ENCODE measurements at places on chromosomes 12 and 14.

DNA sequence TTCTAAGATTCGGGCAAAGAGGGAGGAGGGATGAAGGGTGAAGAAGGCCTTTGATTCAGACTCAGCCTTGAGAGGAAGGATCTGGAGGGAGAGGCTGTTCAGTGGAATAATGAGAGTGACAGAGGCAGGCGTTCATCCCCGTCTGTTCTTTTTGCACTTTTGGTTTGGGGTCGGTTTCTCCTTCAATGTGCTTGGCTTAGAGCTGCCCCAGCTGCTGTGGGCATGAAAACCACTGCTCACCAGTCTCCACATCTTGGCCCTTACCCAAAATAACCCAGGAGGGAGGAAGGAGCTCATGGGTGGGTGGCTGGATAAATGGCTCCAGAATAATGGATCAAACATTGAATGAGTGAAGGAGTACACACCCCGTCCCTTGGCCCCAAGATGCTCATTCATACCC lies 261.7 kb upstream of the FKBP4 start:
- no peak for DNase-seq

DNA sequence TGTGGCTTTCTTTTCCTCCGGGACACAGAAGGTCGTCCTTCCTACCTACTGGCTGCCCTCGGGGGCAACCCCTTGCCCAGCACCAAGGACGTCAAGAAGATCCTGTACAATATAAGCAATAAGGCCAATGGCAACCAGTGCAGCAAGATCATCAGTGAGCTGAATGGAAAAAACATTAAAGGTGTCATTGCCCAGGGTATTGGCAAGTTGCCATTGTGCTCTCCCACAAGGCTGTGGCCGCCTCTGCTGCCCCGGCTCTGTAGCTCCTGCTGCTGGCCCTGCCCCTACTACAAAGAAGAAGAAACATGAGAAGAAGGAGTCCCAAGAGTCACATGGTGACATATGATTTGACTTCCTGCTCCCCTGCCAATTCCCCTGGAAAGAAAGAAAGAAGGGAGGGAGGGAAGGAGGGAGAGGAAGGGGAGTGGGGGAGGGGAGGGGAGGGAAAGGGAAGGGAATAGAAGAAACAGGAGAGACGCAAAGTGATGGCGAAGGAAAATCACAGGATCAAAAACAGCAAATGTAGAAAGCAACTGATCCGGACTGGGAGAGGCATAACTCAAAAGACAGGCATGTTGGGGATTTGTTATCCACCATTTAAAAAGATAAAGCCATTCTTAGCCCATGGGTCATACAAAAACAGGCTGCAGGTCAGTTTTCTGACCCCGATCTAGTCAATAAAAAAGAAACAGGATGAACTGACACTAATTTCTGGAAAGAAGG lies 61.3 kb upstream of the RESF1 start:
- peak; percentile 69 for DNase-seq

- peak; percentile 63 for DNase-seq
These were observed 1.1 kb upstream of the TM9SF1 start for GRCh38 chr14:24196071-24197055.

GRCh38 chr12:62258941-62259630 lies 1.1 kb upstream of the USP15 start:
- DNase-seq, result peak; percentile 61
